ENCODE measurements at places on chromosomes 7 and 10.
A peak's percentile ranks its signal among the peaks of the same experiment; 100 is the strongest.

DNA sequence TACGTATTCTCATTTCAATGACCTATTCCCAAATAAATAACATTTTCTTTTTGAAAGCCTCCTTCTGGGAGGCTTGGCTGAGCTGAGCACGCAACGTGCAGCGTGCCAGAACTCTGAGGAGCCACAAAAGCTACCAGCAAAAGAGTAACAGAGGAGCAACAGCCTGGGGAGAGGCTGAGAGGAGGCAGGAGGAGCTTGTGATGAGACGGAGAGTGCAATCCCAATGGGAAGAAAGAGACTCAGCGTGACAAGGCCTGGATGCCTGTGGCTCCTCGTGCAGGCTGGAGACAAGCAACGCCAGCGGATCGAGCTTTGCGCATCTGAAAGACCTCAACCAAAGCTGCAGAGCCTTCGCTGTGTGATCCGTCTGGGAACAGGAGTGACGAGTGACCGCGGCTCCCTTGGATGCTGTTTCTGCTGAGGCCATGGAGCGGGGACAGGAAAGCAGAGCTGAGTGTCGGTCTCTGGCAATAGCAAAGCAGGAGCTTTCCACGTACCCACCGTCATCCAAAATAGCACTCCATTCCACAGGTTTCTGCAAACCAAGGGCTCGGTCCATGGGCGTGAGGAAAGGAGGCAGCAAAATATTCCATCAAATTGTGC lies 171.7 kb upstream of the PFKP start:
- no peak for DNase-seq

DNA sequence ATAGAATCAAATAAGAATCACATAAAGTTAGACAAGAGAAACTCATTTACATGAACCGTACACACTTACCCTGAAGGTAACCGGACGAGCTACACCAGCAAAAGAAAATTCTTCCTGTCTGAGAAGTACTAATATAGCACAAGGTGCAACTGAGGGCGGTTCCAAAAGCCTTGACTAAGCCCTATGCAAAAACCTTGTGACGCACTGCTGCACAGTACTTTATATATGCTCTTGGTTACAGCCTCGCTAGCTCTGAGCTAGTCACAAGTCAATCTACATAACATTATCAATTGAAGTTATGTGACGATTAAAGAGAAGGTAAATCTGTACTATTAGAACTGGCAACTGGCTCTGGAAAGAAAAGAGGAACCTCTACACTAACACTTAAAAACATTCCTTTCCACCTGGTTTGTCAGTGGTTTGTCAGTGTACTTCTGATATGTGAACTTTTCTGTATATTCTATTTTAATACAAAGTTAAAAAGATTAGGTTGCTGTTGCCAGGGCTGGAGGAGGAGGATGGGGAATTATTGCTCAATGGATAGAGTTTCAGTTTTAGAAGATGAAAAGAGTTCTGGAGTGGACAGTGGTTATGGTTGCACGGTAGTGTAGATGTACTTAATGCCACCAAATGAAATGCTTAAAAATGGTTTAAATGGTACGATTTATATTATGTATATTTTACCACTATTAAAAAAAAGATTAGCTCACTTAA lies 21.6 kb downstream of the NT5C3A start:
- peak; percentile 56 for DNase-seq

- no peak for DNase-seq
Measured at GRCh38 chr7:135736586-135737305, 8.8 kb upstream of the SLC13A4 start.

GRCh38 chr7:6155596-6155995 lies 116.8 kb downstream of the CYTH3 start:
- DNase-seq, result no peak

DNA sequence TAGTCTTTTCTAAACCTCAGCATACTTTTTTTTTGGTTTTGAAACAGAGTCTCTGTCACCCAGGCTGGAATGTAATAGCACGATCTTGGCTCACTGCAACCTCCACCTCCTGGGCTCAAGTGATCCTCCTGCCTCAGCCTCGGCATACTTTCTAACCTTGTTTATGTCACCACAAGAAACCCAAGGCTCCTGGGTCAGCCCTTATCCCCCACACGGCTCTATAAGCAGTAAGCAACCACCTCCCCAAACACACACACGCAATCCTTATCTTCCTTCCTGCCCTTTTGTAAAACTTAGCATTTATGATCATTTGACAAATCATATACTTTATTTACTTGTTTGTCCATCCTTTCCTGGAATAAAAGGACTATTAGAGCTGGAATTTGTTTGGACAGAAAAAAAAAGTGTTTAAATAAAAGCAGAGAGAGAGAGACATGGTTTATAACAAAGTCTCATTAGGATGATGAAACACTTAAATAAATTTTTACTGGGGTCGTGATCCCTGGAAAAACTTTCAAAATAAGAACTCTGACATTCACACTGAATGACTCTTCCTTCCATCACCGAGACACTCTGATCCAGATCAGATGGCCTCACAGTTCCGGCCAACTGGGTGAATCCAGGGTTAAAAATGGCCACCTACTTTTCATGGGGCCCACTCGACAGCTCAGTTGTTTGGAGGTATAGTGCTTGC lies 72.7 kb upstream of the PIK3CG start:
- DNase-seq, result no peak

- peak; percentile 12 for DNase-seq
Measured at GRCh38 chr10:118543714-118544400, 51.6 kb downstream of the PRLHR start.

DNA sequence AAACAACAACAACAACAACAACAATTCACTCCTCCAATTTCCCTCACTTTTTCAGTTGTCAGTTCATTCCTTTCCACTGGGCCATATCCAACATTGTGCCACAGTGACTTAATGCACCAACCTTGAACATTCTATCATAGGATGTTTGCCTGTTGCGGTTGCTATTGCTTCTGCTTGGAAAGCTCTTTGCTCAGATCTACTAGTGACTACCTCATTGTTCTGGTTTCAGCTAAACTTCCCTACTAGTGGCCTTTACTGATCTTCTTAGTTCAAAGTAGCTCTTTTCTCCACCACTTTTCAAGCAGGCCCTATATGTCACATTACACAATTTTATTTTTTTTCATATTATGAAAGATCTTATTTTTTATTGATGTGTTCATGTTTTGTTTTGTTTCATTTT lies 9.8 kb upstream of the STEAP4 start:
- DNase-seq, result no peak

GRCh38 chr7:139294241-139294640 lies 46.9 kb upstream of the FMC1 start:
- no peak for DNase-seq

DNA sequence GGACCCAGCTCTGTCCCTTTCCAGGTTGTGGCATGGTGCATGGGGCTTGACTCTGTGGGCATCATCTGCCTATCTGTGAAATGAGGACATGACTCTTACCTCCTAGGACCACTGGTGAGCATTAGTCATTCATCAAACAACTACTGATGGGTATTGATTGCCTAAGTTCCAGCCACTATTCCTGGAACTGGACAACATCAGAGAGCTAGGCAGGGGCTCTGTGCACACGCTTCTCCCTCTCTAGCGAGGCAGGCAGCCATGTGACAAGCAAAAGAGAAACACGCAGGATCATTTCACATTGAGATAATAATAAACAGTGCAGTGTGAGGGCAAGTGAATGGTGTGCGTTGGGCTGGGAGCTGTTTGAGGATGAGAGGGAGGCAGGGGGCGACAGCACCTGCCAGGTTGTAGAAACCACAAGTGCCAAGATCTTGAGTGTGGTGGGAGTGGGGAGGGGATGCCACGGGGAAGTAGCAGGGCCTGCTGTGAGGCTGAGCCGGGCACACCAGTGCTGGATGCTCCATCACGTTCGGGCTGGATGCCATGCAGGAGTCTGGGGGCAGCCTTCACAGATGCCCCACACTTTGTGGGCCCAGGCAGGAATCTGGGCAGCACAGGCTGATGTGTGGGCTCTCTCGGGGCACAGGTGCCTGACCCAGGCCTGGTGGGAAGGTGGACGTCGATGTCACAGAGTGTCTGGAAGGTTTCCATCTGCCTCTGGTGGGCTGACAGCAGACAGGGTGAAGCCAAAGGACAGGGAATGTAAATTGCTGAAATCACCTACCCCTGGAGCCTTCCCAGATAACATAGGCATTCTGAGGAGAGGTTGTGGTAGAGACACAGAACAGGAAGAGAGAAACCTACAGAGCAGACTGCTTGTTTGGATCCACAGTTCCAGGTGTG lies 405.5 kb downstream of the RPS24 start:
- DNase-seq, result no peak

- DNase-seq, result no peak
Measured at GRCh38 chr7:130994378-130995115, 260.5 kb upstream of the KLF14 start.
